ENCODE measurements at places on chromosomes 4 and X. TPM values are rescaled to one million over a fixed set of nuclear protein-coding genes. Genes with fewer than 3 reads are reported as not detected.

- no peak overlapping the region for H3K27ac ChIP-seq
- peaks cover 70% of the 10 kb centered on the region for H3K4me1 ChIP-seq
- peaks cover 3% of the 10 kb centered on the region for H3K36me3 ChIP-seq
- peak overlapping the region; percentile 77 for H3K4me3 ChIP-seq
Observed at GRCh38 chr4:112516471-112517066, 589 bp upstream of the NEUROG2 start.

- DNase-seq, result no peak
- H3K4me3 ChIP-seq, result no peak overlapping the region
- H3K4me1 ChIP-seq, result no peaks in the 10 kb centered on the region
- no peaks in the 10 kb centered on the region for H3K27me3 ChIP-seq
- no peak overlapping the region for H3K27ac ChIP-seq
Observed at GRCh38 chr4:26181616-26182015, 139.2 kb upstream of the RBPJ start.

- H3K27me3 ChIP-seq, result no peaks in the 10 kb centered on the region
- H3K27ac ChIP-seq, result no peak overlapping the region
- peaks cover 28% of the 10 kb centered on the region for H3K4me1 ChIP-seq
Observed at GRCh38 chr4:98481167-98481566, 177.2 kb downstream of the TSPAN5 start.

- peaks cover 23% of the 10 kb centered on the region for H3K4me1 ChIP-seq
- no peaks in the 10 kb centered on the region for H3K27me3 ChIP-seq
- no peak overlapping the region for H3K4me3 ChIP-seq
- H3K27ac ChIP-seq, result no peak overlapping the region
Observed at GRCh38 chrX:63354484-63354883, 3.4 kb upstream of the SPIN4 start.

DNA sequence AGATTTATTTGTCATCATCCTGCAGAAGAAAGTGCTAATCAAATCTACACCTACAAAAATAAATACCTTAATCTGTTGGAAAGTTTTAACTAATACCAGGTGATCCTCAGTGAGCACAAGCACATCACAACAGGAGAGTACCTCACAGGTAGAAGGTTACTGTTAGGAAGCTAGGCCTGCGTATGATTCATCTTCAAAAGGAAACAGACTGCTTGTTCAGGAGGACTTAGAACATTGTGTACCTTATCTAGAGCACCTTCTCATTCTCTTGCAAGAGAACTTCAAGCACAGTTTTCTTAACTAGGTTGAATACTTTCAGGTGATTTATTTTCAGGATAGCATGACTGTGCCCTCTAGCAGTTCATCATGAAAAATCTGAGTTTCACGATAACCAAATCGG is 54.2 kb downstream of the MND1 start:
- no peaks in the 10 kb centered on the region for H3K27me3 ChIP-seq
- DNase-seq, result no peak
- no peak overlapping the region for H3K27ac ChIP-seq
- peaks cover 2% of the 10 kb centered on the region for H3K4me1 ChIP-seq

- H3K36me3 ChIP-seq, result no peaks in the 10 kb centered on the region
- no peak overlapping the region for H3K4me3 ChIP-seq
- H3K4me1 ChIP-seq, result no peaks in the 10 kb centered on the region
- no peak for DNase-seq
- H3K27ac ChIP-seq, result no peak overlapping the region
- no peaks in the 10 kb centered on the region for H3K27me3 ChIP-seq
Observed at GRCh38 chr4:141469392-141469791, 167.0 kb upstream of the IL15 start.

DNA sequence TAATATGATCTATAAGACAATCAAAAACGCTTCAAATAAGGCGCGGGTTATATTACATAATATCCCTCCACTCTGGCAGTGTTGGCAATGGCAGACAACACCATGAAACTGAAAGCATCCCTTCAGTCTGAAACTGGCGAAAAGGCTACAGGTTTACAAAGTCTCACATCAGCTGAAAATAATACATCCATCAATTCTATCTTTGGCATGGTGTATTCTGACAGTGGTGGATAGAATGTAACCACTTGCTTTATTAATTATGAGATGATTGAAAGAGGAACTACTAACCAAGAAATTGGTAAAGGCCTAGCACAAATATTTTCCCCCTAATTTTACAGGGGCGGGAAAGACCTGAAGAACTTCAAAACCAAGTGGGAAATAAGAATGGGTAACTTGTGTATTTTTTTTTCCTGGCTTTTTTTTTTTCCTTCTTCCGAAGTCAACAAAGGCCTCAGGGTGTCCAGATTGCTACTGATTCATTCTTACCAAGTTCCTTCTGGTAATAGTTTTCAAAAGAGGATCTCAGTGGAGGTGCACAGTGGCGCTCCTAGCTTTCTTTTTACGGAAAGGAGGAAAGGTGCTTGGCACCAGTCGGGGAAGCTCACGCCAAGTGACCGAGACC is 728 bp downstream of the UBA6 start:
- H3K27ac ChIP-seq, result peak overlapping the region; percentile 96

- no peaks in the 10 kb centered on the region for H3K27me3 ChIP-seq
- peaks cover 2% of the 10 kb centered on the region for H3K36me3 ChIP-seq
- peak; percentile 58 for DNase-seq
- H3K4me1 ChIP-seq, result no peaks in the 10 kb centered on the region
Observed at GRCh38 chr4:150867148-150867547, 147.9 kb downstream of the LRBA start.

GRCh38 chrX:137363559-137363958 is 202.4 kb upstream of the ZIC3 start:
- no peak overlapping the region for H3K4me3 ChIP-seq
- no peak for DNase-seq
- H3K36me3 ChIP-seq, result no peaks in the 10 kb centered on the region

- DNase-seq, result no peak
- no peaks in the 10 kb centered on the region for H3K27me3 ChIP-seq
- H3K36me3 ChIP-seq, result no peaks in the 10 kb centered on the region
- H3K4me3 ChIP-seq, result no peak overlapping the region
Observed at GRCh38 chr4:20323991-20324390, 72.3 kb downstream of the SLIT2 start.

DCLK2 gene
- total RNA-seq, result not detected

ITIH6 gene
- total RNA-seq, result not detected

RASSF6 gene
- not detected for total RNA-seq

DMRTC1 gene
- total RNA-seq, result not detected

JAKMIP1 gene
- 9.3 TPM for total RNA-seq

USP26 gene
- not detected for total RNA-seq

ASB11 gene
- total RNA-seq, result not detected
